H1 (cell line): ENCODE measurements at places on chromosomes 3 and 15.

DNA sequence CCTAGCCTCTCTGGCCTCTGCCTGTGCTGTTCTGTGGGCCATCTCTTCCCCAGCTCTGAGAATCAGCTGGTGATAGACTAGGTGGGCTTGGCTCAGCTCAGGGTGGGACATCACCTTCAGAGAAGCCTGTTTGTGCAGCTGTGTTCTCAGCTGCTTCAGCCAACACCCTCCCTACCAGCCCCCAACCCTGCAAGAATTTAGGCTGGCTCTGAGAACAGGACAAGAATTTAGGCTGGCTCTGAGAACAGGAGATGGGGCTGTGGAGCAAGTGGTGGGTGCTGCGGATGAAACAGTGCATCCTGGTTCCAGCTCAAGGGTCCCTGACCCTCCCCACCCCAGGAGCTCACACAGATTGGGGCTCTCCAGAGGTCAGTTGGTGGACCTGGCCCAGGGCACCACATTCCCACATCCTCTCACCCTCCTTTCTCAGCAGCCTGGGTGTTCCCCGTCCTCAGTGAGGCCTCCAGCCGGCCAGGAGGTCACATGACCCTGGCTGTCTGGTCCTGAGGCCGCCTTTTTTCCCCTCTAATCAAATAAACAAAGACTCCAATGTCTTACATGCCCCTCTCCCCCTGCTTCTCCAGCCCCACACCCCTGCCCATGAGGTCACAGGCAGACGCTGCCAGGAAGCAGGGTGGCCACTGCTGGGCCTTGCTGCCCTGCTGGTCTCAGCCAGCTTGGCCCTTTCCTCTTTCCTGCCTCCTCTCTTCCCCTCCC lies 14.9 kb downstream of the PLEKHO2 start:
- DNase-seq = no peak

GRCh38 chr3:143010024-143010423 lies 8.7 kb downstream of the U2SURP start:
- no peak for DNase-seq

DNA sequence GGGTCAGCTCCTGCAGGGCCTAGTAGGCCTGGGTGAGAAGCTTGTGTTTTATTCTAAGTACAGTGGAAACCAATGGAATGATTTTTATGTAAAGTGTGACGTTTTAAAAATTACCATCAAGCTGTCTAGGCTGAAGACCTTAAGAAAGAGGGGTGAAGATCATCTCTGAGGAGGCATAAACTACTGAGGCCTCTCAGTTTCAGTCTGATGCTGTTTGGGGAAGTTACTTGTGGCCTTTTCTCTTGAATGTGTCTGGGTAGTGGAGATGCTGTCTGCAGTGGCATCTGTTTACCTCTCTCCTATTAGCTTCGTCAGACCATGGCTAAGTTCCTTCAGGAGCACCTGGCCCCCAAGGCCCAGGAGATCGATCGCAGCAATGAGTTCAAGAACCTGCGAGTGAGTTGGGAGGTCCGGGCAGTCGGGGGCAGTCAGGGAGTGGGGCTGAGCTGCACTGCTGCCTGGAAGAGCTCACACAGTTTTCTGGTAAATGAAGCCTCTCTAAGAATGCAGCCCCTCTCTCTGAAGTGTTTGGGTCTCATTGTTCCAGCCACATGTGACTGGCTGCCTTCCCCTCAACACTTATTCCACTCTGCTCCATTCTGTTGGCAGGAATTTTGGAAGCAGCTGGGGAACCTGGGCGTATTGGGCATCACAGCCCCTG lies 1.9 kb downstream of the IVD start:
- DNase-seq = no peak

DNA sequence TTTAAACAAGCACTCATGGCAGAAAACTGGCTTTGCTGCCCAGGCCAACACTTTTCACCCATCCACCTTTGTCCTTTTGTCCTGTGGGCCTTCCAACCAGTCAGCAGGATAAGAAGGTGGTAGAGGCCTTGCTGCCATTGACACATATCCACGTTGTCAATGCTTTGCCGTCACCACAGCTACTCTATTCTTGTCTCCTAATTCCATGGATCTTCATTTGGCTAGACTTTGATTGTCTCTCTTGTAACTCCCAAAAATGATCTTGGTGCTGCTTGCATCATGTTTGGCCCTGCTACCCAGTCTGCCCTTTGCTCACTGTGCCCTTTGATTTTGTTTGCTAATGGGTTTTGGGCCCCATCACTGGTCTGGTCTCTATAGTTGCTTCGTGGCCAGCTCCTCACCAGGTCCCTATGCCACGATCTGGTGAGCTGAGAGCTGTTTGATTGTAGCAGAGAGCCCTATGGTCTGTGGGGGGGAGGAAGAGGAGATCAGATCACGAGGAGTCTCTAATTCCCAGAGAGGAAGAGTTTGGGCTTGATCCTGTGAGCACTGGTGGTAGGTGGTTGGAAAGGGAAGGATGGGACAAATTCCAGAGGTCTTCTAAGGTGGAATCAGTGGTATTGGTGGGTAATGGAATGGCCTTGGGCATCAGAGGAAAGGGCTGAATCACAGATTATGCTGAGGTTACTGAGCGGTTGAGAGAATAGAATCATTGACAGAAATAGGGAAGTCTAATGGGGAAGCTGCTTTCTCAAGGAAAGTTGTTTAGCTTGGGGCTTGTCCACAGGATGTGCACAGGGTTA lies 40.3 kb downstream of the ABHD2 start:
- no peak for DNase-seq

- no peak for DNase-seq
These were observed 56.8 kb downstream of the PHLDB2 start for GRCh38 chr3:111915905-111916304.

DNA sequence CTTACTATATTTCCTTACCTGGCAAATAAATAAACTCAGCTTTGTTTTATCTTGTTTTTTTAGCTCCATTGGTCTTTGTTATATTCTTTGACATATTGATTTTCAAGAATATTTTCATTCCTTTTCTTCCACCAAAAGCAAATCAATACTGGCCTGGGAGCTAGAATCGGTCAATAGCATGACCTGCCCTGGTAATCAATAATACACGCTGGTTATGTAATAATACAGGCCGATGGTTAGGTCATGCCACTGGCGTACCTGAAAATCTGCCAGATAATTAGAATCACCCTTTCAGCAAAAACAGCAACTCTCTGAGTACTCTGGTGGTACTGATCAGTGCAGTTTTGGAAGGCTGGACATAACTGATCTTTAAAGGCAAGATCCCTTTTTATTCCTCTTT lies 39.9 kb downstream of the PEAK1 start:
- DNase-seq = no peak

GRCh38 chr15:76529911-76530310 lies 193.3 kb downstream of the ISL2 start:
- DNase-seq = no peak

DNA sequence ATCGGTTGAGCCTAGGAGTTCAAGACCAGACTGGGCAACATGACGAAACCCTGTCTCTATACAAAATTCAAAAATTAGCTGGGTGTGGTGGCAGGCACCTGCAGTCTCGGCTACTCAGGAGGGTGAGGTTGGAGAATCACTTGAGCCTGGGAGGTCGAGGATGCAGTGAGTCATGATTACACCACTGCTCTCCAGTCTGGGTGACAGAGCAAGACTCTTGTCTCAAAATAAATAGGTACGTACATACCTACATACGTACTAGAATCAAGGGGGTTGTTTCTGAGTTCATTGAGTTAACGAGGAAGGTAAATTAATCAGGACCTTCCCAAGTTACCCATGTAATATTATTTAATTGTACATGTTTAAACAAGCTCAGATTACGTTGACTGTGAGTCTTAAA lies 97.5 kb downstream of the CHL1 start:
- no peak for DNase-seq

- no peak for DNase-seq
These were observed 781.6 kb upstream of the CFAP20DC start for GRCh38 chr3:59831394-59831793.
